Activated naive CD8-positive, alpha-beta T cell treated with anti-CD3 and anti-CD28 coated beads, Interleukin-2, amount 50 U/mL, for 16 hours (primary cell): ENCODE measurements at places on chromosomes 12 and 14.

GRCh38 chr12:116434155-116435011 is 124.8 kb upstream of the MAP1LC3B2 start:
- DNase-seq, result no peak

DNA sequence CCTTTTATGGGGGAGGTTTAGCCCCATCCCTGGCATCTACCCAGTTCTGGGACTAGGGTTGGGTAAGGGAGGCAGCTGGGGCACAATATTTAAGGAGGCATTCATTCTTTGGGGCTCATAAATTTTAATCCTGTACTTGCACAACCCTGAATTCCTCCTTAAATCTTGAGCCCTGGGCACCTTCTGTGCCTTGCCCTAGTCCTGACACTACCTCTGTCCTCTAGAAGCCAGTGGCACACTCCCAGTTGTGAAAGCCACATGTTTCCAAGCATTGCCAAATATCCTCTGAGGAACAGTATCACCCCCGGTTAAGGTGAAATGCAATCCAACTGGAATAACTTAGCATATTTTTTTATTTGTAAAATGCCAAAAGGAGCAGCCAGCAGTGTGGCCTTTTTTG is 36.6 kb downstream of the SLC16A7 start:
- no peak for DNase-seq

- no peak for DNase-seq
Observed at GRCh38 chr12:12396694-12397093, 39.8 kb downstream of the BORCS5 start.

DNA sequence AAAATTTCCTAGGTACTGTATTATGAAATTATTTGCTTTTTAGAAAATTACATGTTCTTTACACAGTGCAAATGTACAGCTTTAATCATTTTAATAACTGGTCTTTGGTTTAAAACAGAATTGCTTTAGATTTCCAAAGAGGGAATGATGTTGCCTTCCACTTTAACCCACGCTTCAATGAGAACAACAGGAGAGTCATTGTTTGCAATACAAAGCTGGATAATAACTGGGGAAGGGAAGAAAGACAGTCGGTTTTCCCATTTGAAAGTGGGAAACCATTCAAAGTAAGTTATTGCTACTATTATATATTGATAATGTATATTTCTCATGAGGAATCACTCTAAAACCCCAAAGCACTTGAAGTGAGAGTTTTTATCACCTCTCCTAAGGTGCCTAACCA is 13.4 kb downstream of the LGALS3 start:
- no peak for DNase-seq

DNA sequence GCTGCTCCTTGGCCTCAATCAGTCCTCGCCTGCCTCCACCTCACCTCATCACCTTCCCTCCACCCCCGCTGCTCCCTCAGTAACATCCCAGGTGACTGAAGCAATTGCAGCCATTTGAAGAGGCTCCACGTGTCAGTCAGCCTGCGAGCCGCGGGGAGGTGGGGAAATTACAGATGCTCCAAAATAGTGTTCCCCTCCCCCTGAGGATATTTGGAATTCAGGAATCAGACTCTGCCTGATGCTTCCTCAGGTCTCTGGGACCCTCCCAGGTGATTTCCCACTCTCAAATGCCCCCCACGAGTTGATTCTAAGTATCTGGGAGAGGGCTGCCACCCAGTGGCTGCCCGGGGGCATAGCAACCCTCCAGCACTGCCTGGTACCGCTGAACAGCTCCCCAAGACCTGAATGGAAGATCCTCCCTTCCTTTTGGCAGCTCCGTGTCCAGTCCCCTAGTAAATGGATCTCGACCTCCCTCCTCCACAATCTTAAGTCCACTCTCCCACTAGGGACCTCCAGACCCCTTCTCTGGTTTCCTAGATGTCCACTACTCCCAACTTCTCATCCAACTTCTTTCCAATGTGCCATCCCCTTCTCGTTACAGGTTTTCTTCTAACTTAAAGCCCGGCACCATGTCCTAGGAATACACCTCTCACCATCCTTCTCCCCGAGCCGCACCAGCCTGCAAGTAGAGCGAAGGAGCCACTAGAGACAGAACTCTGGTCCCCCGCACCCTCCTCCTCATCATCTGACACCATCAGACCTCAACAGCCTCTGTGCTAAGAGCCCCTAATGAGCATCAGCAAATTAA is 1.4 kb upstream of the ASIC1 start:
- no peak for DNase-seq
